Muscle of back (tissue), 13 donors: ENCODE measurements at places on chromosomes 1 and 21. TPM values are rescaled to one million over a fixed set of nuclear protein-coding genes. Genes with fewer than 3 reads are reported as not detected.

GRCh38 chr1:208892147-208892546 lies 648.0 kb upstream of the PLXNA2 start:
- DNase-seq = no peak

- DNase-seq = peak; percentile 42
These were observed 15.7 kb upstream of the PDXK start for GRCh38 chr21:43703035-43703880.

Gene FMO3
- polyA plus RNA-seq = 0.26 TPM

DNA sequence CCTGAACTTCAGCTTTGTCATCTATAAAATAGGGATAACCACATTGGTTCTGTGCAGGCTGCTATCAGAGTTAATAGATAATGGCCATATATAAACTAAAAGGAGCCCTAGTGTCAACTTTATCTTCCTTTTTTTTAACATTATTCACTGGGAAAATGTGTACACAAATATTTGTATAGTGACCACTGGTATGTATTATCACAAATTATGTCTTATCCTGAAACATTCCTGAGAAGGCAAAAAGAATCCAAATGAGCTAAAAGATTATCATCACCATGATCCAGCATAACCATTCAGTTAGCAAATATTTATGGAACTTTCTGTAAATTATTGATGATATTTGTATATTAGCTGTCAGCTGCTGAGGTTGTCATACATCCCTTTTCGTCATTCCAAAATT lies 16.6 kb downstream of the ANGPTL3 start:
- DNase-seq = no peak

Gene MIXL1
- polyA plus RNA-seq = 0.26 TPM

GRCh38 chr1:156599811-156600210 lies 1.5 kb downstream of the GPATCH4 start:
- no peak for DNase-seq

DNA sequence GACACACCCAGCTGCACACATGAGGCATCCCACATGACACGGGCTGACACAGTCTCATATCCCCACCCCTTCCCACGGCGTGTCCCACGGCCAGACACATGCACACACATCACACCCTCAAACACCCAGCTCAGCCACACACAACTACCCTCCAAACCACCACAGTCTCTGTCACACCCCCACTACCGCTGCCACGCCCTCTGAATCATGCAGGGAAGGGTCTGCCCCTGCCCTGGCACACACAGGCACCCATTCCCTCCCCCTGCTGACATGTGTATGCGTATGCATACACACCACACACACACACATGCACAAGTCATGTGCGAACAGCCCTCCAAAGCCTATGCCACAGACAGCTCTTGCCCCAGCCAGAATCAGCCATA lies 22.6 kb downstream of the PODN start:
- DNase-seq = no peak

Gene CD53
- 8.2 TPM for polyA plus RNA-seq

- DNase-seq = no peak
These were observed 30.7 kb downstream of the CD58 start for GRCh38 chr1:116540088-116540487.

- no peak for DNase-seq
These were observed 14.7 kb upstream of the SSX2IP start for GRCh38 chr1:84704872-84705417.

GRCh38 chr1:158793604-158794003 lies 12.6 kb upstream of the OR6N2 start:
- DNase-seq = no peak

- no peak for DNase-seq
These were observed 23.8 kb downstream of the PTTG1IP start for GRCh38 chr21:44849616-44850130.

DNA sequence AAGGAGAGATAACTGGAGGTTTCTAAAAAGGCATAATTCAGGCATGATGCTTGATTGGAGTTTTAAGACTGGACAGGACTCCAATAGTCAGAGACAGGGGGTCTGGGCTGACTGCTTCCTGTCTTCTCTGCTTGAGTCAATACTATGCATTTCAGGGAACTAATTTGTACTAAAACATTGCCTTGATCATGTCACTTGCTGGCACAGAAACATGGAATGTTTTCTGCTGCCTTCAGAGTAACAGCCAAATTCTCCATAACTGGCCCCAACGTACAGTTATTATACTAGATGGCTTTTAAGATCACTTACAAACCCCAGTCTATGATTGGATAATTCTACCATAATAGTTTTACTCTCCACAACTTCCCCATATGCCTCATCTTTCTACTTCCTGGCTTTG lies 247.0 kb downstream of the DNM3 start:
- no peak for DNase-seq

Gene FCRLA
- polyA plus RNA-seq = 0.35 TPM

- no peak for DNase-seq
These were observed 29.3 kb upstream of the SELENON start for GRCh38 chr1:25770541-25771220.

DNA sequence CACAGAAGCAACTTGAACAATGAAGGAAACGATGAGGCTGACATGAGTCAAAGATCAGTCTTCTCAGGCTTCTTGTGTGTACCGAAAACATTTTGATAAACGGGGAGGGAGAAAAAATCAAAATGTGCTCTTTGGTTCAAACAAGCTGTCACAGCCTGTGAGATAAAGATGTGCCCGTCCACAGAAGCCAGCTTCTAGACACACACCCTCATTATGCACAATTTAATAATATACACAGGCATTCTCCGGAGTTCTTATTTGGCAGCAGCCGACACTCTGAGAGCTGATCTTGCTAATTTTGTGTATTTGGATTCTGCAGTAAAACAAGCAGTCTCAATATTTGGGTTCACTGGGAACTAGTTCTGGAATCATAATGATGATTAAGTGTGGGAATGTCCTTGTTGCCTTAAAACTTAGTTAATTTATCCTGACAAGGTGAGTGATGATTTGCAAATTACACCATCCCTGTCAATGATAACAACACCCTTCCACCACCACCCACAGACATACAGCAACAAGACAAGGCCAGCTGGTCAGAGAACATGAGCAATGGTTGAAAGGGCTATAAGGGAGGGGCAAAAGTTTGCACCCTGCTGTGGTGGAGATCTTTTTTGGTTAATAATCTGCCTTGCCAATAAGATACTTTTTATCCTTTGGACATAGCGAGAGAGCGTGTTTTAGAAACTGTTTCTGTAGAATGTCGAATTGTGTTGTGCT lies 269.9 kb upstream of the KIAA0040 start:
- DNase-seq = no peak

Gene PER3
- polyA plus RNA-seq = 9.0 TPM

Gene FCRL4
- polyA plus RNA-seq = not detected

Gene KRTAP21-2
- not detected for polyA plus RNA-seq

DNA sequence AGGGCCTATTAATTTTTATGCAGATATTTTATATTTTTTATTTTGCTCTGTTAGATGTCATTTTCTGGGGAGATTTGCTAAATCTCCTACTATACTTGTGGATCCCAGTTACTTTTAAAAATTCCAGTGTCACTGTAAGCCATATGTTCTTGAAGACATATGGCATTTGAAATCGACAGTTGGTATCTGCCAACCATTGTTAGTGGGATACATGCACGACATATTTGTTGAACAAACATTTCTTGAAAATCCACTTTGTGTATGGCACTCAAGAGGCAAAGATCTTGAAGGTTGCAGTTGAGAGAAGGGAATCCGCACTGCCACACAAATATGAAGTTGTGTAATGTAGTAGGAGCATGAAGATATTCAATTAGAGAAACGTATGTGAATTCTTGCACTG lies 287.7 kb downstream of the HHAT start:
- DNase-seq = no peak

DNA sequence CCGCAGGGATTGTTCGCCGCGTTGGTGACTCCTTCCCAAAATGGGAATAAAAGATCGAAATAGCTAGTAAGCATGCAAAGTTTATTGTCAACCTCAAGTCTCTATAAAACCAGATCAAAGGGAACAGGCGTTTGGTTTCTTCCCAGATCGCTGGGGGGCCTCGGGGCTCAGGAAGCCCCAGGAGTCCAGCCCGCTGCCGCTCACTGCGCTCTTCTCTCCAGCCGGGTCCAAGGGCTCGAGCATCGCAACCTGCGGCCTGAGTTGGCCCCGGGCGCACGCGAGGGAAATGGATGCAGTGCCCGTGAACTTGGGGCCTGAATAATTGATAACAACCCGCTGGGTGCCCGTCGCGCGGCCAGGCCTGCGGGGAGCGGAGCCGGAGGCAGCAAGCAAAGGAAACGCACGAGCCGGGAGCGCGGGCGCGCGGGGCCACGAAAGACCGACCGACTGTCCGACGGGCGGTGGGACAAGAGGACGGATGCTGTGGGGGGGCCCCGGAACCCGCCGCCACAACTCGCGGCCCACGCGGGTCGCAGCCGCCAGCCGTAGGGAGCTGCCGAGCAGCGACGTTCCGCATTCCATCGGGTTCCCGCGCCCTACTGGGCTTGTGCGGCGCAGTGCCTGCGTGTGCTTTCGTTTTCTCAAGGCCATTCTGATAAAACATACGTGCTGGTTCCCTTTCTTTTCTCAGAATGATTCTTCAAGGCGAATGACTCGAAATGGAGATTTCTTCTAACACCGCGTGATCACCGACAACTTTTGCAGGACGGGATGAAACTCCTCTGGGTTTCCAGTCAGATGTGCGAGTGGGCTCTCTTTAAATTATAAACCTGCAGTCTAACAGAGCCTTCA lies 14.0 kb upstream of the ALX3 start:
- no peak for DNase-seq

Gene CR1L
- 0.19 TPM for polyA plus RNA-seq

Gene ADAMTS4
- 11.9 TPM for polyA plus RNA-seq

GRCh38 chr21:31180256-31181081 lies 142.2 kb upstream of the KRTAP19-8 start:
- peak; percentile 67 for DNase-seq

DNA sequence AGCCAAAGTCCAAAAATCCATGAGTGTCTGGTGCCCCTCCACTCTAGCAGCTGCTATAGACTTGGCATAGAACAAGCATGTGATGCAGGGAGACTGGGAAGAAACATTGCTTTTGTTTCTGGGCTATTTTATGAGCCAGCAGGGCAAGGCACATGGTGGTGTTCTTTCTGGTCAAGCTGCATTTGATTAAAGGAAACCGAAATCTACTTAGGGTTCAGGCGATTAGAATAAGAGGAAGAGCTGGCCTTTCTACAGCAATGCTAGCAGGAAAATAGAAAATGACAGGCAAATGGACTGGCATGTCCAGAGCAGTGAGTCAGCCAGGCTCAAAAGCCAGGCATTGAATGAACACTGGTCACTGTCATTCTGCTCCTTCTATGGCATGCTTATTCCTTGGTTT lies 28.5 kb upstream of the ARHGAP29 start:
- DNase-seq = no peak

Gene CACHD1
- 17.7 TPM for polyA plus RNA-seq

DNA sequence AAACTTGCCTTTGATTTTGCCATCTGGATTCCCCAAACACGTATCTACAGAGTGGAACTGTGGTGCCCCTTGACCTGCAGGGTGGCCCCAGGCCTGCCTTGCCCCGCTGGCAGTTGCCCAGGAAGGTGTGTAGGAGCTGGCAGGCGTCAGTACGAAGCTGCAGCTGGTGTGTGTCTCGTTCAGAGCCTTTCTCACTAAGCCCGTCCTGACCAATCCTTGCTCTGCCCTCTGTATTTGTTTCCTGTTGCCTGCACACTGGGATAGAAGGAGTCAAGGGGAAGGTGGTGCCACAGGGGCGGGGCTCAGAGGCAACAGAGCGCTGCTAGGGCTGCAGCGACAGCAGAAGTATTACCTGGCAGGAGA lies 5.2 kb upstream of the VSIG8 start:
- DNase-seq = no peak

- DNase-seq = no peak
These were observed 573 bp downstream of the C2CD4D start for GRCh38 chr1:151839082-151839412.

- no peak for DNase-seq
These were observed 58.3 kb downstream of the TGFBR3 start for GRCh38 chr1:91827459-91828321.

Gene LCE2C
- not detected for polyA plus RNA-seq

DNA sequence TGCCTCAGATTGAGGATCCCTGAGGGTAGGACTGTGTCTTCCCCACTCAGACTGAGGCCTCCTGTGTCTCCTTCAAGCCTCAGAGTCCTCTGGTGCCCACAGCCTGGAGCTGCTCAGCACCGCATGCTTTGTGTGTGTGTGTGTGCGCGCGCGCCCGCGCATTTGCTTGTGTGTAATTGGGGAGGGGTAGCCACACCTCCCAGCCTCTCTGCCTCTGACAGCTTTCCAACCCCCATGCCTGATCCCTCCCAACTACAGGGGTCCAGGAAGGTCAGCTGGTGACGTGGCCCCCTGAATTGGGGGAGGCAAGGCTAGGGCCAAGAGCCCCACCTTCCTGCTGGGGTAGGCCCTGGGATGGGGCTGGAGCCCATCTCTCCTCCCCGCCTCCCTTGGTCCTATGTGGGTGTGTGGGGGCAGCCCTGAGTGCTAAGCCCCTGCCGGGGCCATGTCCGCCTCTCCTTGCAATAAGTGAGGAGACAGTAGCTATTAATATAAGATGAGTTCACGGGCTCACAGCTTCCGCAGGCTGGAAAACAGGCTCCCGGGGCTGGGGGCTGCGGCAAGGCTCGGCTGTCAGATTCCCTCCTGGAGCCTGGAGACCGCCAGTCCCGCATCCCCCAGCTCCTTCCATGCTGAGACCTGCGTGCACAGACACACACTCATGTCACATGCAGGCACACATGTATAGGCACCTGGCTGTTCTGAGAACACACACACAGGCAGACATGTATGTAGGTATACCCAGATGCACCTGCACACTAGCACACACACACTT lies 7.0 kb downstream of the GPR3 start:
- peak; percentile 74 for DNase-seq

Gene PRKACB
- 25.0 TPM for polyA plus RNA-seq

DNA sequence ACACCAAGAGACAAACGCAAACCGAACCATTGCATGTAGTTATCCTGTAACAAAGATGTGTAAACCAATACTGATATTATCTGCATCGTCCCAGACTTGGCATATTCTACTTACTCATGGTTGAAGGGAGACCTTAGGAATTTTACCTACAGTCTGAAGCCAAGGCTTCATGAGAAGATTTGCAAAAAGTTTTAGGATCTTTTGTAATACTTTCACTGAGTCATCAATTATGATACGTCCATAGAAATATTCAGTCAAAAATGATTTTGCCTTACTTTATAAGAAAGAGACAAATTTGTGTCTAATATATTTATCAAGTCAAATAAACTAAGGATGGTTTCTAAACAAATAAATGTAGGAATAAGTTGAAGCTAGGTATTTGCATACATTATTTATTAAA lies 1176.1 kb upstream of the ADGRL2 start:
- no peak for DNase-seq

GRCh38 chr1:36401602-36402503 lies 4.1 kb upstream of the LSM10 start:
- no peak for DNase-seq

- DNase-seq = no peak
These were observed 145.7 kb downstream of the DHRS3 start for GRCh38 chr1:12472156-12472797.

Gene CLDN17
- not detected for polyA plus RNA-seq

Gene CLDN19
- polyA plus RNA-seq = 1.8 TPM
